ENCODE measurements at places on chromosomes 3 and 15. TPM values are rescaled to one million over a fixed set of nuclear protein-coding genes. Genes with fewer than 3 reads are reported as not detected.
A peak's percentile ranks its signal among the peaks of the same experiment; 100 is the strongest.

- H3K27ac ChIP-seq, result no peak overlapping the region
- H3K27me3 ChIP-seq, result no peaks in the 10 kb centered on the region
- no peak overlapping the region for H3K4me3 ChIP-seq
Observed at GRCh38 chr3:3066378-3066777, 43.8 kb downstream of the IL5RA start.

DNA sequence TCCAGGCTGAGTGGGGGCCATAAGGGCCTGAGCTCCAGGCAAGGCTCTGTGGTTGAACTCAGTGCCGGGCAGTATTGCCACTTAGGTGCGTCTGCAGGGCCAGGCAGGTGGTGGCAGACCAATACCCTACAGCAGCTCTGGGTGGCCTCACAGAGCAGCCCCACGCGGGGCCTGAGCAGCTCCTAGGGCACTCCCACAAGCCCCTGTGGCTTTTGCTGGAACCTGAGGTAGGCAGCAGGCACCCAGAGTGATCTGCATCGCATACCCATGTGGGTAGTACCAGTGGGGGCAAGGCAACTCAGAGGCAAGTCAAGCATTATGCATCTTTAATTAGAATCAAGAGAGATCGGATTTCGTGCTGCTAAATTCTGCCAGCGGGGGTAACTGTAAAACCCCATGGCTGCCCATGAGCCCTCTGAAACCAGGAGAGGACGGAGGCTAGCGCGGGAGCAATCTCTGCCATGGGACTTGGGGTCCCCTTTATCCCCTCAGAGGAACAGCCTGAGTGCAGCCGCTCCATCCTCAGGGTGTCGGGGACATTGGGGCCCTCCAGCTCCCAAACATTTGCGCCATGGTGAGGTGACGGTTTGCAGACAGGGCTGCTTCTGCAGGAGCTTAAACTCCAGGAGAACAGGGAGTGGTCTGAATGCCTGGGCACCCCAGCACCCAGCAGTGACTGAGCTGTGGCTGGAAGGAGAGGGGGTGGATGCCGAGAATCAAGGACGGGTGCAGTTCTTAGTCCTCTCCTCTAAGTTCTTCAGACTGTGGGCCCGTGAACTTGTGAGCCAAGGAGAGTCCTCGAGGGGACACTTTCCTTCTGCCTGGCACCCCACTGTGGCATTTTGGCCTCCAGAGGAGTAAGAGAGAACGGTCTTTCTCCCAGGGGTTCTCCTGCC lies 62.4 kb upstream of the PCSK6 start:
- H3K4me1 ChIP-seq, result no peaks in the 10 kb centered on the region
- DNase-seq, result no peak
- peaks cover 1% of the 10 kb centered on the region for H3K27me3 ChIP-seq
- H3K4me3 ChIP-seq, result no peak overlapping the region
- H3K36me3 ChIP-seq, result no peaks in the 10 kb centered on the region

DNA sequence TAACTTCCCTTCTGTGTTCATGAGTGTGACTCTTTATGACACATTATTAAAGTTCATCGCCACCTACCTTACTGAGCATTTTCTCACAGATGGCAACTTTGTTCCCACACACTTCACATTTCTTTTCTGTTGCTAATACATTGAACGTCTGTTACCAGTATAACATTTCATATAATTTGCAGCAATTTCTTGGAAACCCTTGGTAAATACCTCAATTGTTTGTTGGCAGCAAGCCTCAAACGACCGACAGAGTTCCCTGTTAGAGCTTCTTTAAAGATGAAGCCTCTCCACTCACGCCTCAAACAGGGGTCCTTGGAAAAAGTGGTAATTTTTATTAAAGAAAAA lies 3.2 kb upstream of the CHSY1 start:
- no peak for DNase-seq
- peaks cover 17% of the 10 kb centered on the region for H3K4me1 ChIP-seq
- no peaks in the 10 kb centered on the region for H3K36me3 ChIP-seq
- no peak overlapping the region for H3K4me3 ChIP-seq
- no peak overlapping the region for H3K27ac ChIP-seq

GRCh38 chr3:178084938-178085816 lies 451.1 kb upstream of the KCNMB2 start:
- no peaks in the 10 kb centered on the region for H3K36me3 ChIP-seq
- H3K27me3 ChIP-seq, result no peaks in the 10 kb centered on the region
- no peak overlapping the region for H3K27ac ChIP-seq
- DNase-seq, result no peak
- H3K4me1 ChIP-seq, result no peaks in the 10 kb centered on the region
- H3K4me3 ChIP-seq, result no peak overlapping the region

GRCh38 chr3:66629150-66629981 lies 128.5 kb upstream of the LRIG1 start:
- no peak overlapping the region for H3K27ac ChIP-seq
- no peak overlapping the region for H3K4me3 ChIP-seq
- no peaks in the 10 kb centered on the region for H3K36me3 ChIP-seq
- no peaks in the 10 kb centered on the region for H3K4me1 ChIP-seq

- H3K27ac ChIP-seq, result no peak overlapping the region
- no peak overlapping the region for H3K4me3 ChIP-seq
- H3K36me3 ChIP-seq, result no peaks in the 10 kb centered on the region
- H3K4me1 ChIP-seq, result peaks cover 13% of the 10 kb centered on the region
- DNase-seq, result no peak
Observed at GRCh38 chr15:68389041-68389930, 42.7 kb downstream of the ITGA11 start.

DNA sequence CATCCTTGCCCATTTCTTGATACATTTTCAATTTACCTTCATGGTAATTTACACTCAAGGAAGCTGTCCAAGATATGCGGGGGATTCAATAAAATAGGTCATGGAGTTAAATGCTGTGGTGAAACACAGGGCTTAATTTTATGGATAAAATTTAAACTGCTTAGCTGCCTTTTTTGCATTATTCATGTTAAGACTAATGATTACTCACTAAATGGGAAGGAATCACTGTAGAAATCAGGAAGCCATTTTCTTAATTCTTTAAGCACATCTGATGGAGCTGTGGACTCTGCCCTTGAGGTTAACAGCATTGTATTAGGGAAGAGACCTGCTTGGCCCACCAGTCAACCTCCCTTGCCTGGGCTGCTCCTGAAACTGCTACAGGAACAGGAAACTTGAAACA lies 62.5 kb upstream of the RBP1 start:
- H3K27ac ChIP-seq, result no peak overlapping the region
- DNase-seq, result no peak
- no peaks in the 10 kb centered on the region for H3K27me3 ChIP-seq
- H3K36me3 ChIP-seq, result no peaks in the 10 kb centered on the region

GRCh38 chr3:10494180-10494579 lies 11.2 kb downstream of the ATP2B2 start:
- no peak overlapping the region for H3K27ac ChIP-seq
- no peaks in the 10 kb centered on the region for H3K4me1 ChIP-seq
- H3K36me3 ChIP-seq, result no peaks in the 10 kb centered on the region
- no peak overlapping the region for H3K4me3 ChIP-seq
- no peaks in the 10 kb centered on the region for H3K27me3 ChIP-seq
- no peak for DNase-seq

- peaks cover 46% of the 10 kb centered on the region for H3K36me3 ChIP-seq
- no peaks in the 10 kb centered on the region for H3K27me3 ChIP-seq
- no peak overlapping the region for H3K4me3 ChIP-seq
- peak overlapping the region; percentile 46 for H3K27ac ChIP-seq
- H3K4me1 ChIP-seq, result peaks cover 34% of the 10 kb centered on the region
Observed at GRCh38 chr3:56748663-56749231, 53.0 kb downstream of the ARHGEF3 start.

- DNase-seq, result no peak
- H3K27ac ChIP-seq, result no peak overlapping the region
- H3K4me1 ChIP-seq, result no peaks in the 10 kb centered on the region
- no peaks in the 10 kb centered on the region for H3K36me3 ChIP-seq
Observed at GRCh38 chr3:66153481-66154443, 67.0 kb upstream of the SLC25A26 start.

DNA sequence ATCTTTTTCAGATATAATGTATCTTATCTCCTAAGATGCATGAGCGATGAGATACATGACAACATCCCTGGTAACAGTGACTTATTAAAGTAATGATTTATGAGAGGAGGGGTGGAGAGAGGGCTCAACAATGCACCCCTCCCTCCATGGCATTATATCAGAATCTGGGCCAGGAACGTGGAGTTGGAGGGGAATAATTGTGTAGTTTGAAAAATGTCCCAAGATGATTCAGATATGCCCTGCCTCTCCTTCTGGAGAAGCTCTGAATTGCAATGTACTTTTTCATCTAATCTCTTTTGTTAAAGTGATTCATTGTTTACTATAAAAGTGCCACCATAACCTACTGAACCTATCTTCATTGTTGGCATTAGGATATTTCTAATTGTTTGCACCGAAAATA lies 86.5 kb downstream of the FRMD4B start:
- H3K4me3 ChIP-seq, result no peak overlapping the region
- DNase-seq, result no peak
- no peaks in the 10 kb centered on the region for H3K4me1 ChIP-seq
- H3K36me3 ChIP-seq, result peaks cover 42% of the 10 kb centered on the region
- no peaks in the 10 kb centered on the region for H3K27me3 ChIP-seq

The EFCAB12 gene
- 0.17 TPM for polyA plus RNA-seq

The EAF2 gene
- polyA plus RNA-seq, result 75.7 TPM
